NCI-H2081 treated with DMSO at 0.1 percent for 48 hours (cell line): ENCODE measurements at places on chromosomes 12 and 14.

DNA sequence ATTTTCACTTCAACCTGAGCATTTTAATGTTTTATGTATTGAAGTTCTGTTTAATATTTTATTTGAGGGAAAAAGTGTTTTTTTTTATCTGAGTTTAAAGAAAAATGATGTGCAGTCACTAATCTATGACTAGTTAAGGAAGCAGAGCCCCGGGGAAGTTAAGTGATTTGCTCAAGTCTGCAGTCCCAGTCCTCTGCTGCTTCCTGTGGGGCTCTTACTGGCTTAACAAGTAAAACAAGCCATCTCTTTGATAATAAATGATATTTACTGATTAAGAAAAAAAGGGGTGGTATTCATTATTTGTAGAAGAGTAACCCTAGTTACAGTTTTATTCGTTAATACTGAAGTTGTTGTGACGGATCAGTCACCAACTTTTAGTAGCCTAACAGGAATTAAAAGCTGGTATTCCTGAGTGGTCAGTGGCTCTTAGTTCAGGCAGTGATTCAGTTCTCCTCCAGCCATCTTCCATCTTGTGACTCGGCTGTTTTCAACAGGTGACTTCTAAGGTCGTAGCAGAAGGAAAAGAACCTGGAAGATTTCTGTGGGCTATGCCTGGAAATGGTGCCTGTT, 21.7 kb downstream of the BICDL1 start:
- no peak for DNase-seq

DNA sequence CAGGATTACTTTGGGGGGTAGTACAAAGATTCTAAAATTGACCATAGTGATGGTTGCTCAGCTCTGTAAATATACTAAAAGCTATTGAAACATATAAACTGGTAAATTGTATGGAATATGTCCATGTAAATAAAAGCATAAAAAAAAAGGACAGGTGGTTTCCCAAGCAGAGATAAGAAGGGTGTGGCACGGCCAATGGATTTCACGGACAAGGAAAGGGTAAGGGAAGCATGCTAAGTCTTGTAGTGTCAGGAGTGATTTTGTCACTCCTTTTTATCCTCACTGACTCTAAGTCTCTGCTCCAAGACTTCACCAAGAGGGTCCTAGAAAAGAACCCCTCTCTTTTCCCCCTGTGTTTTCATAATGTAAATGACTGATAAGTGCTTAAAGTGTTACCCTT, 229.2 kb downstream of the SPTSSA start:
- no peak for DNase-seq

- no peak for DNase-seq
Observed at GRCh38 chr12:75308279-75308678, 21.8 kb downstream of the CAPS2 start.

DNA sequence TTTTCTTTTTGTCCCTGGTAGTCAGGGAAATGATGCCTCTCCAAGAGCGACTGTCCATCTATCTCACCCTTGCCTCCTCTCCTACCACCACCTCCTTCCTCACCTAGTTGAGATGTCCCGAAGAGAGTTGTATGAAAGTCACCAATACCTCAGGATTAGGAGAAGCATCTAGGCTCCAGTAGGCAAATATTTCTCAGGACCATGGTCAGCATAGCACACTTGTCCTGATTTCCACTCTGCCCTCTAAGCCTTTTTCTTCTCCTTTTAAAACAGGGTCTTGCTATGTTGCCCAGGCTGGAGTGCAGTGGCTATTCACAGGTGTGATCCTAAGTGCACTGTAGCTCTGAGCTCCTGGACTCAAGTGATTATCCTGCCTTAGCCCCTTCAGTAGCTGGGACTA, 268.4 kb upstream of the PELI2 start:
- no peak for DNase-seq

- no peak for DNase-seq
Observed at GRCh38 chr14:70023871-70024270, 144.7 kb downstream of the SMOC1 start.

GRCh38 chr12:118397708-118398440, 21.5 kb downstream of the SUDS3 start:
- no peak for DNase-seq

GRCh38 chr12:7017870-7018349, 366 bp downstream of the LPCAT3 start:
- DNase-seq: no peak

- no peak for DNase-seq
Observed at GRCh38 chr14:59582161-59582560, 5.5 kb upstream of the CCDC175 start.

GRCh38 chr12:72133497-72134055, 138.6 kb upstream of the TRHDE start:
- no peak for DNase-seq

GRCh38 chr14:55572578-55572977, 7.4 kb upstream of the KTN1 start:
- DNase-seq: no peak

DNA sequence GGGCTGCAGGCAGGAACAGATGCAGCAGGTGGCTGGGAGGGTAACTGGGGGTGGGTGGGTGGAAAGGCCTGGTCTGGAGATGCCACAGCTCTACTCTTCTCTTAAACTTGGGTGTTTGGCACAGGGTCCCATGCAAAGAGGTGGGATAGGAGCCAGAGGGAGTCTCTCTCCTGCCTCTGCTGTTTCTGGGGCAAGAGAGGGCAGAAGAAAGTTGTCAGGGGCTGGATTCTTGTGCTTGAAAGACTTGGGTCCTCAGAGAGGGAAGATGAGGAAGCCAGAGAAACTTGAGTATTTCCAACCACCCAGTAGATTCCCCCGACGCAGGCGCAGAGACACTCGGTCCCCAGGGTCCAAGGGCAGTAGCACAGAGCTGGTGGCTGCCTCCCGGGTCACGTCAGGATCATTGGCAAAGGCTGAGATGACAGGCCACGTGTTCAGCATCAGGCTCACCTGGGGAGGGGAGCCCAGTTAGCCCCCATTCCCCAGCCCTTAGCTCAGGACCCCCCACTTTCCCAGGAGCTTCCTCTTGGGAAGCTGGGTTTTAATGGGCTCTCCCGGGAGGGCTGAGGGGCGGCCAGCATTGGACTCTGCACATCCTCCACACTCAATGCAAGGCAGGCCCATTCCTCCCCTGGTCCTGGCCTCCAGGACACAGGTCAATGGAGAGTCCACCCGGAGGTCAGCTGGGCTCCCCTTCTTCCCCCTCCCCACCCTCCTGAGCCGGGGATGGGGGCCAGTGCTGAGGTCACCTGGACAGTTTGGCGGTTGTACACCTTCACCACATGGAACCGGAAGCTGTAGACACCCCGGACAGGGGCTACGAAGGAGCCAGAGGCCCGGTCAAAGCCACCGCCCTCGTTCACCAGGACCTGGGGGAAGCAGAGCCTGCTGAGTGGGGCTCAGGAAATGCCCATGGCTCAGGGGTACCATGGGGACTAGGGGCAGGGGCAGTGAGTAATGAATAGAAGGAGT, 1.6 kb downstream of the CBLN3 start:
- DNase-seq: no peak
